Dermis blood vessel endothelial cell (primary cell): ENCODE measurements at places on chromosomes 7 and 10. TPM values are rescaled to one million over a fixed set of nuclear protein-coding genes. Genes with fewer than 3 reads are reported as not detected.

LIMK1 gene
- 20.4 and 32.7 TPM in 2 replicates for total RNA-seq

UTF1 gene
- total RNA-seq, result not detected in 2 replicates

GIMAP1 gene
- total RNA-seq, result 28.2 and 31.1 TPM in 2 replicates

EBLN1 gene
- not detected in 2 replicates for total RNA-seq

TAS2R4 gene
- 0.42 and 0.68 TPM in 2 replicates for total RNA-seq

TAF6 gene
- total RNA-seq, result 37.1 and 78.6 TPM in 2 replicates

AMPH gene
- not detected in 2 replicates for total RNA-seq

NUTM2B gene
- 0.33 and 0.51 TPM in 2 replicates for total RNA-seq

SPAG6 gene
- not detected in 2 replicates for total RNA-seq

TSPAN12 gene
- 74.5 and 83.4 TPM in 2 replicates for total RNA-seq

NUTM2E gene
- not detected in 2 replicates for total RNA-seq

LRMDA gene
- total RNA-seq, result 7.6 and 27.4 TPM in 2 replicates

NUTM2A gene
- 0.09 and 0.85 TPM in 2 replicates for total RNA-seq

POU6F2 gene
- not detected in 2 replicates for total RNA-seq

MCM10 gene
- total RNA-seq, result 6.3 and 19.5 TPM in 2 replicates

OR2A5 gene
- total RNA-seq, result not detected in 2 replicates

ANKRD30A gene
- total RNA-seq, result not detected in 2 replicates

GPR85 gene
- 0.42 and 0.85 TPM in 2 replicates for total RNA-seq
